ENCODE measurements at places on chromosomes 1 and 21. TPM values are rescaled to one million over a fixed set of nuclear protein-coding genes. Genes with fewer than 3 reads are reported as not detected.

The FCER1A gene
- total RNA-seq: not detected

The LIN28A gene
- 1,384 TPM for total RNA-seq

DNA sequence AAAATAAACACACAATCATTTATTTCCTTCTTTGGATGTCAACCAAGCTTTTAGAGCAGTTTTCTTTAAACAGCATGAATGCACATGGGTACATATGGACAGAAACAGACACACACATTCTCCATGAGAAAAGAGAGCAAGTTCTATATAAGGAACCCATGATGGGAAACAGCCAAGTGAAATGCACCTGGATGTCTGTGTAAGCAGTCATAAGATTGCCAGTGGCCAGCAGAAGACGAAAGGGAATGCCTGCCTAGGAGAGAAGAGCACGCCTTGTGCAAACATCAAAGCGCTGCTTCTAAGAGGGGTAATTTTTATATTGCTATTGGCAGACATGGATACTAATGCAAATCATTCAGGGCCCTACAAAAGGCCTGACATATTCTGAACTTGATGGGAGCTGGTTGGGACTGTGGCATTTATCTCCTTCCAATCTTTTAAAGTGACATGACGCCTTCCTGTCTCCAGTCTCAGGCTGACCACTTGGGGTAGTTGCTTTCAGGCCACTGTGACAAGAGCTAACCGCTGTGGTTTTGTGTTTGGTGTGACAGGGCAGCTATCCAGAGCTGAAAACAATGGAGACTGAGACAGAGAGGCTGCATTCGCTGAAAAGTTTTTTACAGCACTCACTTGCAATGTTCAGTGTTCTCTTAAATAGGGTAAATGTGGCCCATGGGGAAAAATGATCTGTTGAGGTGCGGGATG is 75.0 kb upstream of the DPT start:
- peak; percentile 85 for DNase-seq

- DNase-seq: peak; percentile 66
Measured at GRCh38 chr1:79044974-79045650, 38.6 kb upstream of the ADGRL4 start.

DNA sequence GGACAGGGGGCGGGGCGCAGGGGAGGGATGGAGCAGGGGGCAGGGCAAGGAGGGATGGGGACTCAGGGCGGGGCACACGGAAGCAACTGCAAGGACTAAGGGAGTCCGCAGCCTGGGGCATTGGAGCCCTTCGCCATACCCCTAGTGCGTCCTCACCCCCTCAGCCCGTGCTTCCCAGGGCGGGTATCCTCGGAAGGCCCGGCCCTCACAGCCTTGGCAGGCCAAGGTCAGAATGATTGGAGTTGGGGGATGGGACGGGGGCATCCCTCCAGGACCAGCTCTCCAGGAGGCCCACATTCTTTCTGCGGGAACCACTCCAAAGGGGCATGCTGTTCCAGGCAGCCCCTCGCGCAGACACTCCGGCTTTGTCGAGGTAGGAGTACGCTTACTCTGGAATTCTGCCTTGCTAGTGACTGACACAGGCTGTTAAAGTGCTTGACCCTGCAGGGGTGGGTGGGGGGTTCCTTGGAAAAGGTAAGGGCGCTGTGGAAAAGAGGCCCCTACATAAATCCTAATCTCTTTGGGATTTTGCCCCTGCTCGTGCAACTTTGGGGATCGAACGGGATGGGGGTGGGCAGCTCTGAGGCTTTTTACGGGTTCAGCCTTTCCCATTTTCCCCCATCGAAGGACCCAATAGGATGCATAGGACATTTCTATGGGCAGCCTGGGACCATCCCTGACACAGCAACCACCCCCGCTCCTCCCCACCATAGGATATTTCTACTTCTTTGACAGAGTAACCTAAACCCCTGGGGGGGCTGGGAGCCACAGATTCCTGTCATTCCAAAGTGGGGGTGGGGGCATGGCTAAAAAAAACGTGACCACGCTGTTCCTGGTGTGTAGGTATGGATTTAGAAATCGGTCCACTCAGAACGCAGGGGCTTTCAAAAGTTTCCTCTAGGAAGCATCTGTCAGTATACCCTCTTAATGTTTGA is 738 bp upstream of the TRIM11 start:
- DNase-seq: peak; percentile 60
